Fibroblast of skin of left biceps (primary cell): ENCODE measurements at places on chromosomes 2 and 18.

DNA sequence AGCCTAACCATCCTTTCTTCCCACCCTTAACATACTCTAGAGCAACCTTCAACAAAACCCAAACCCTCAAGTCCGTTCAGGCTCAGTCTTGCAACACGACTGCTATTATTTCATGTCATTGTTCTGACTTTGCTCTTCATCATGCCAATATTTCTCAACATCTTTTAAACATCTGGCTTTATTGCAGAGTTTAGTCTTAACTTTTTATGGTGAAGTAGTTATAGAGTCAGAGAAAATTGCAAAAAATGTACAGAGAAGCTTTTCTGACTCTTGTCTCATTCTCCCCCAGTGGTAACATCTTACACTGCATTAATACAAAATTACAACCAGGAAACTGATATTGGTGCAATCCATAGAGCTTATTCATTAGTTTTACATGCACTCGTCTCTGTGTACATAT is 3.9 kb downstream of the MARCO start:
- DNase-seq = no peak

- no peak for DNase-seq
These were observed 122.5 kb upstream of the HDAC4 start for GRCh38 chr2:239523147-239523953.

DNA sequence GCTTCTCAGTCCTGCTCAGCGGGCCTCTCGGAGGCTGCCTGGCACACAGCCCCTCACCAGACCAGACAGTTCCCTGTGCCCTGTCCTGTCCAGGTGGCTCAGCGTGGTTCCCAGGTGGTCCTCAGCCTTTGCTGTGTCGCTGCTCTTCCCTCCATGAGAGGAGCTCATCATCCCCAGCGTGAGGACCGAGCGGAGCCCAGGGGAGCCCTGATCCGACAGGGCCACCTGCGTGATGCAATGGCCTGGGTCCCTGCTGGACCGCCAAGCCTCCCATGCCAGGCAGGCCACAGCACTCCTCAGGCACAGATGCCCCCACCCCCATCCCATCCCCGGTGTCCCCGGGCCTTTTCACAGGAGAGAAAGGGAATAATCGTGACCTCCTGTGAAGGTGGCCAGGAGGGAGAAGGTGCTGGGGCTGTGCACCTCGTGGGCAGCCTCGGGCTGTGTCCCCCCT is 4.3 kb downstream of the GPC1 start:
- no peak for DNase-seq

GRCh38 chr2:236910781-236911495 is 174.8 kb upstream of the COPS8 start:
- no peak for DNase-seq

DNA sequence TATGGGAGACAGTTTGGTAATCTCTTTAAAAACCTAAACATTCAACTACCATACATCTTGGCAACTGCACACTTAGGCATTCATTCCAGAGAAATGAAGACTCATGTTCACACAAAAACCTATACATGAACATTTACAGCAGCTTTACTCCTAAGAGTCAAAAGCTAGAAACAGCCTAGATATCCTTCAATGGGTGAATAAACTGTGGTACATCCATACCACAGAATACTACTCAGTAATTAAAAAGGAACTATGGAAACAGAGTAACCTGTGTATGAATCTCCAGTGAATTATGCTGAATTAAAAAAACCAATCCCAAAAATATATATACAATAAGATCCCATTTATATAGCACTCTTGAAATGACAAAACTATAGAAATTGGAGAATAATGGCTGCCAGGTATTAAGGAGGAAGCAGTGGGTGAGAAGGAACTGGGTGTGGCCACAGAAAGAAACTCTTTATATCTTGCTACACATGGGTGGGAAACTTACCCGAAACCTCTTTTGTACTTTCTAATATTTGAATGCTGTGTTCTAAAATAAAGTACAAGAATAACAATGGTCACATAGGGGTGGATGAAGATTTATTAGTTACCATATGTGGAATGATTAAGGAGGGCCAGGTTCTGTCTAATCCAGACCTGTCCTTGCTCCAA is 13.7 kb downstream of the SESTD1 start:
- DNase-seq = no peak

- no peak for DNase-seq
These were observed 271.2 kb downstream of the GLI2 start for GRCh38 chr2:121006743-121007489.

DNA sequence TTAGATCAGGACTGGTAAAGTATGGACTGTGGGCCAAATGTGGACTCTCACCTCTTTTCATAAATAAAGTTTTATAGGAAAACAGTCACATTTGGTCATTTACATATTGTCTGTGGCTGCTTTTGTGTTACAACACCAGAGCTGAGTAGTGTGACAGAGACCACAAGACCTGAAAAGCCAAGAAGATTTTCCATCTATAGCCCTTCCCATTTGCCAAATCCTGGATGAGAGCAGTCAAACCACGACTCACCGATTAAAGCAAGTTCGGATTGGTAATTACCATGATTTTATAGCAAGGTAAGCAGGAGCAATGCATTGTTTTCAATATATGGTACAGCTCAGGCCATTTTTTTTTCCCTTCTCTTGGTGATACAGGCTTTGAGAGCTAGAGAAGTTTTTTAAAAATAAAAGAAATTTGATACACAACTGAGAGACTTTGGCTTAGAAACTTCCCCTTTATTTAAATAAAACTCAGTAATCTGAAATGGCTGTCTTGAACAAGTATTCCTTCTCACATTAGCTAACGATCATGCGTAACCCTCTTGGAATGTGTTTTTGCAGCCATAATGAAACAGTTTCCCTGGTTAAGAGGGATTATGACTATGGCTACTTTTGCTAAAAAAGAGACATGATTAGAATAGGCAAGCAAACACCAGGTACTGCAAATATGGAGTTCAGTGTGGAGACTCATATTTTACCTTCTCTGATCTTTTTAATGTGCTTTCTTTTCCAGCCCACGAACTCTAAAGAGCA is 9.5 kb upstream of the MALL start:
- no peak for DNase-seq

- DNase-seq = no peak
These were observed 29.6 kb downstream of the DOK1 start for GRCh38 chr2:74584088-74584645.

GRCh38 chr18:32289483-32290075 is 99.7 kb downstream of the MEP1B start:
- DNase-seq = no peak

DNA sequence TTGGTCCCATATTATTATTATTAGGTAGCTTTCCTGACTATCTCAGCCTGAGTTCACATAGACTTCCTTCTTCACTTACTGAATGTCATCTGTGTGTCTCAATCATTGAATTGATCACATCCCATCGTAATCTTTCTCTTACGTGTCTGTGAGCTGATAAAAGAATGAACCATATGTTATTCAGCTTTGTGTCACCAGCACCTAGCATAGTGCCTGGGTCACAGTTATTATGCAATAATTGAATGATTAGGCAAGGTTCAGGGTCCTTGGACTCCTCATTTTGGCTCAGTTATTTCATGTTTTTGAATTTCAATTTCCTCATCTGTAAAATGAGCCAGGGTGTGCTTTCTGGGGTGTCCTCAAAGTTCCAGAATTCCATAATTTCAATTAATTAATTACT is 107.2 kb downstream of the ZEB2 start:
- no peak for DNase-seq

DNA sequence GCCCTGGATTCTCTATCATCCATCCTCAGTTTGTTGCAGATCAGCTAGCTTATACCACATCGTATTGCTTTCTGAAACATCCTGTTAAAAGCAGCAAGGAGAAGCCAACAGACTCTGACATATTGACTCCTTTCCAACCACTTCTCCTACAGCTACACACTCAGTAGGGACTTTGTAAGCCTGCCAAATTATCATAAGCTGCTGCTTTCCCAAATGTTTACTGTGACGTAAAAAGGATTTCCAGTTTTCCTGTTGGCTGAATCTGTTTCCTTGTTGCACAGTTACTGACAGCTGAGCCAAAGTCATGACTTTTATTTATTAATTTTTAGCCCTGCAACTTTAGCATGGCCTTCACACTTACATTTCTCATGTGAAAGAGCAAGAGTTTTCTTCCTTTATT is 294.3 kb downstream of the KCNJ3 start:
- no peak for DNase-seq

GRCh38 chr2:237691029-237691907 is 63.9 kb downstream of the LRRFIP1 start:
- DNase-seq = no peak
